Tongue (tissue), 3 donors: ENCODE measurements at places on chromosomes 12 and 14.

DNA sequence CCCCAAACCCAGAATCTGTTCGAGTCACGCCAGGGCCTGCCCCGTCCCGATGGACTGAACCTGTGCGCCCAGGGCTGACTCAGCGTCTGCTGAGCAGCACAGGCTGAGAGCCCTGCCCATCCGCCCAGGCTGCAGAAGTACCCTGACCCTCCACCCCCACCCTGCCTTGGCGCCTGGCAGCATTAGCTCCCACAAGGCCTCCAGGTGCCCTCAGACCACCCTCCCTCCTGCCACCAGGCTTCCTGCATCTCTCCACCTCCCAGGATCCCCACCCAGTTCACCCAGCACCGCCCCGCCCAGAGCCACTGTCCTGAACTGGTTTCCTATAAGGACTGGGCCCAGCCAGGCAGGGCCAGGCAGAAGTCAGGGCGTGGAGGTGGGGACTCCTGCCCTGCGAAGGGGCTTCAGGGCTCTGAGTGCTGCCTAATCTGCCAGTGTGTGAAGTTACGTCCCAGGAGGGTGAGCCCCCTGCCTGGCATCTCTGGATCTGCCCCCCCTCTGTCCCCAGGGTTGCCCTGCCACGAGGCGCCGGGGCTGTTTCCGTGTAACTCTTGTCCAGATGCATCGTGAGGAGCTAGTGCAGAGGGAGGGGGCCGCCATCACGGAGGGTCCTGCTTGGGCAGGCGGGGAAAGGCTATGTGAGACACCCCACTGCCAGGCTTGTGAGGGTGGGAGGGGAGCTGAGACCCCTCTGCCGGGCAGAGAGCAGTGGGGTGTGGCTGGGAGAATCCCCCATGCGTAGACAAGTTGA is 9.1 kb downstream of the ADSS1 start:
- DNase-seq = no peak

DNA sequence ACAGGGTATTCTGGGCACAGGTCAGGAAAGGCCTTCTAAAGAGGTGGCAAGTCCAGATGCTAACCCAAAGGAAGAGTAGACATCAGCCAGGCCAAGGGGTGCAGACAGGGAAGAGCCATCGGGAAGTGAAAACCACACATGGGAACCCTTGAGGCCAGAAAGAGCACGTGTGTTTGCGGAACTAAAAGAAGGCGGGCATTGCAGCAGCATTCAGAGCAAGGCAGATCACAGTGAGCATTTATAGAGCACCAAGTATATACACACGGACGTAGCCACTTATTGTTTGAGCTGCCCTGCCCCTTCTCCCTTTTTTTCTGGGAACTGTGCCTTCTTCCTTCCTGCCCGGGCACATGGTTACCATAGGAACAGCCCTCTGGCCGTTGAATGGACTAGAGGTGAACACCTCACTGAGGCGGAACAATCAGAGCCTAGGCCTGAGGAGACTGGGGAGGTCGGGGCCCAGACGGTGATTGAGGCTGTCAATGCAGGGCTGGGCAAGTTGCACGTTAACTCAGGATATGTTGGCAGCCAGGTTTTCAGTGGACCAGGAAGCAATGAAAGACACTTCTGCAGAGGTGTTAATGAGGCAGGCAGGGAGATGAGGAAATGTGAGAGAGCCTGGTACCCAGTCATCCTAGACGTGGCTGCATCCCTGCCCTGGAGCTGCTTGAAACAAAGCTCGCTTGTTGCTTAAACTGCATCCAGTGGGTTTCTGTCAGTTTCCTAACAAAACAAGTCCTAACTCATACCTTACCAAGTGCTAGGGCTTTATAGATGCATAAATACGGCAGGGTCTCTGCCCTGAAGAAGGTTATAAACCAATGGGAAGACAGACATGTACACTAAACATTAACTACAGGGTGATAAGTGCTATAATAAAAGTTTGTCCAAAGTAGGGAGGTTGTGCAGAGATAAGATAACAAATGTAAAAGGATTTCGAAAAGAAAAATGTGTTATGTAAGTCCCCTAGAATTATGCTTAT is 34.2 kb downstream of the MOAP1 start:
- no peak for DNase-seq

DNA sequence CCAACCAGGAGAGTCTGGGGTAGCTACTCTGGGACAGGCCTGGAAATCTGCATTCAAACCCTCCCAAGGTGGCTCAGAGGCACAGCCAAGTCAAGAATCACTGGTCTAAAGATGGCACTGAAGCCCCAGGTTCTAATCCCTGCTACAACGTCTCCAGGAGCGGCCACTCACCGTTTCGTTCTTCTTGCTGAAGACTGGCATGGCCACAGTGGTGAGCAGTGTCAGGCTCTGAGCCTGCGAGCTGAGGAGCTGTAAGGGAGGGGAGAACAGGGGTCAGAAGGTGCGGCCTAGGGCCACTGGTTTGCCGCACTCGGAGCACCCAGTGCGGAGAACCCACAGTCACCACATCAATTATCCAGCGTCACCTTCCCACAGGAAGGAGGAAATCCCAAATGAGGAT is 38.8 kb downstream of the CACNA2D4 start:
- DNase-seq = no peak

DNA sequence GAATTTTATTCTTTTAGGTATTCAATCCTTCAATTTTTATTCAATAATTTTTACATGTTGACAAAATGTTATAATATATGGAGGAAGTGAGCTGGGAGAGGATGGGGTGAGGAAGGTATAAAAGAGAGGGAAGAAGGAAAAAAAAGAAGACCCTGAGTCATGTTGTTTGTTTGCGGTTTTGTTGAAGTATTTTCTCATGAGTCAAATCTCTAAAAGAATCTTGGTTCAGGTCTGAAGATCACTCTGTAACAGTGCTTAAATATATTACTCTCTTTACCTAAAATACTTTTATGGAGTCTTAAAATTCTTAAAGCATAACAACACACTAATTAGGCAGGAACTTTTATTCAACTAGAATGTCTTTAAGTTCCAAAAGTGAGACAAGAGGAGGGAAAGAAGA is 489.6 kb upstream of the GARIN6 start:
- no peak for DNase-seq

GRCh38 chr12:47797441-47797840 is 22.3 kb downstream of the HDAC7 start:
- no peak for DNase-seq

DNA sequence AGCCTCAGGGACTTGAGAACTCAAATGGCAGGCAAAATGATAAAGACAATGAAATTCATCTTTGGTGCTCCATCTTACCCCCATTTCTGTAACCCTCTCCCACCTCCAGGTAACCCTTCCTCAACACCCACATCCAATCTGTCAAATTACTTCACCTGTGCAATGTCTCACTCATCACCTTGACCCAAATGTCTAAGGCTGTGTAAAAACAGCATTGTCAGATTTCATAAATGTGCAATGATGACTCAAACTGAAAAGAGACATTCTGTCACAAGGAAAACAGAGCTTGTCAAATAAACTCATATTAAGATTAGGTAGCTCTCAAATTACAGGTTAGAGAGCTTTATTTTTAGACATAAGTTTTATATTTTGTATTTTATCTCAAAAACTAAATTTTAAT is 19.9 kb upstream of the COCH start:
- DNase-seq = no peak

DNA sequence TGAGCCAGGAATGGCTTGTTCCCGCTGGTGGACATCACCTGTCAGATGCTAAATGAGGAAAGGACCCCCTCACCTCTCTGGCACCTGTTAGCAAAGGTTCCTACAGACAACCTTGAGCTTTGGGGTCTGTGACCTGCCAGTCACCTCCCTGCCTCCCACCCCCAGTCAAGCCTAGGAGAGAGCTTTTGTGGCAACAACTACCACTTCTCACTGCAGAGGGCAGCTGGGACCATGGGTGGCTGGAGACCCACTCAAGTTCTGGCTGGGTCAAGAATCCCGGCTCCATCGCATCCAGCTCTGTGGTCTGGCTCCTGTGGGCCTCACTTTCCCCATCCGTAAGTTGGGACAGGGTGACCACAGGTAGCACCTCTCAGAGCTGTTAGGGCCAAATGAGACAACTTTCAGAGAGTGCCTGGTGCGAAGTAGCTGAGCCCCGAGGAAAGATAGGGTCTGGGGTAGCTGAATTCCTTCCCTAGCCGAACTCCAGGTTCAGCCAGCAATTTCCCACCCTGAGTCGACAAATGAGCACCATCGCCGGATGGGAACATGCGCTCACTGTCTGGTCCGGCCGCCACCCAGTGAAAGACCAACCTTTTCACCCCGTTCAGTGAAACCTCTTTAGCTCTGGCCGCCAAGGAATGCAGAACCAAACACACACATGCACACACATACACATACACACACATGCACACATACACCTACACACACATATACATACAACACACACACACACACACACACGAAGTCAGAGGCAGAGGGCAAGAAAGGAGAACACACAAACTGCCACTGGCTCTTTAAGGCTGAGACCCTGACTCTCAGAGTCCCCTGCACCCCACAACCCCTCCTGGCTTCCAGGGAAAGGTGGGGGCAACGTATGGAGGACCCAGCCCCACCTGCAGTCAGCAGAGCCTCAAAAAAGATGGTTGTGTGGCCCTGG is 1.9 kb downstream of the TMEM119 start:
- no peak for DNase-seq

GRCh38 chr12:124474709-124475108 is 92.7 kb downstream of the NCOR2 start:
- DNase-seq = peak; percentile 92

- DNase-seq = no peak
Measured at GRCh38 chr12:47190905-47191304, 111.1 kb upstream of the AMIGO2 start.

- no peak for DNase-seq
Measured at GRCh38 chr14:40574780-40575179, 1031.9 kb upstream of the LRFN5 start.

DNA sequence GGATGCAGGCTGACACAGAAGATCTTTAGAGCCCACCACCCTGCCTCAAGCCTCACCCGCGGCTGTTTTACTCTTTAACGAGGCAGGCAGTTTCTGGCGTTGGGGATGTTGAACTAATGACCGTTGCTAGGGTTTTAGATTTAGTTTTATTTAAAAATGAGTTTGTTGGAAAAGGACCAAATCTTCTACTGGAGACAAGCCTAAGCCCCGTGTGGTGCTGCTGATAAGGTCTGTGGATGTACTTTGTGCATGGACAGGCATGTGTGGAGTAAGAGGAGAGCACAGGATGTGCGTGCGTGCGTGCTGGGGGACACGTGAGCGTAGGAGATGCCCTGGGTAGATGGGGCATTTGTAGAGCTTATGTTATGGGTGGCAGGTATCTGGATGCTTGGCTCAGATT is 5.7 kb downstream of the NTF3 start:
- DNase-seq = no peak

- DNase-seq = no peak
Measured at GRCh38 chr12:27754795-27755194, 25.2 kb upstream of the KLHL42 start.

- DNase-seq = no peak
Measured at GRCh38 chr12:88559772-88560171, 20.5 kb downstream of the KITLG start.

GRCh38 chr12:53102883-53103807 is at the start of gene SOAT2:
Gene SOAT2, plus strand, starts transcription at chr12:53103486. Its CDS starts 92 bp downstream, at chr12:53103578.
- DNase-seq = no peak

- peak; percentile 67 for DNase-seq
Measured at GRCh38 chr12:49705479-49706134, 1.6 kb downstream of the FMNL3 start.

- DNase-seq = no peak
Measured at GRCh38 chr12:97995559-97995958, 519.8 kb upstream of the TMPO start.

GRCh38 chr12:72018036-72018435 is 79.4 kb downstream of the TPH2 start:
- no peak for DNase-seq

GRCh38 chr12:78555802-78556201 is 308.8 kb upstream of the SYT1 start:
- no peak for DNase-seq

GRCh38 chr14:82159624-82160023 is 626.0 kb upstream of the SEL1L start:
- no peak for DNase-seq

- no peak for DNase-seq
Measured at GRCh38 chr14:54002653-54003052, 46.0 kb upstream of the BMP4 start.

DNA sequence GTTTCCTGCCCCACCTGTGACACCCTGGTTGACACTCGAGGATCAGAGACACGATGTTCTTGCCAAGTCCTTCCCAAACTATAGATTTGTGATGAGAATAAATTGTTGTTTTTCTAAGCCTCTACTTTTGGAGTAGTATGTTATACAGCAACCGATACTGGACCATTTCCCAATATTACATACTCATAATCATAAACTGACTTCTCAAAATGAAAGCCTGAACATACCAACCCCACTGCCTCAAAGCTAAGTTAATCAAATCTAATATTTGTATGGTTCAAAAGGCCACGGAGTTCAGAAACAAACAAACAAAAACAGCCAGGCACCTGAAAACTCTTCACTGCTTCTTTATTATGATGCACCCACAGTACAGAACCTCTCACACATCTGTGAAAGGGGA is 52.3 kb upstream of the GPHB5 start:
- no peak for DNase-seq

GRCh38 chr14:67491285-67491684 is 2.8 kb upstream of the TMEM229B start:
- DNase-seq = no peak

DNA sequence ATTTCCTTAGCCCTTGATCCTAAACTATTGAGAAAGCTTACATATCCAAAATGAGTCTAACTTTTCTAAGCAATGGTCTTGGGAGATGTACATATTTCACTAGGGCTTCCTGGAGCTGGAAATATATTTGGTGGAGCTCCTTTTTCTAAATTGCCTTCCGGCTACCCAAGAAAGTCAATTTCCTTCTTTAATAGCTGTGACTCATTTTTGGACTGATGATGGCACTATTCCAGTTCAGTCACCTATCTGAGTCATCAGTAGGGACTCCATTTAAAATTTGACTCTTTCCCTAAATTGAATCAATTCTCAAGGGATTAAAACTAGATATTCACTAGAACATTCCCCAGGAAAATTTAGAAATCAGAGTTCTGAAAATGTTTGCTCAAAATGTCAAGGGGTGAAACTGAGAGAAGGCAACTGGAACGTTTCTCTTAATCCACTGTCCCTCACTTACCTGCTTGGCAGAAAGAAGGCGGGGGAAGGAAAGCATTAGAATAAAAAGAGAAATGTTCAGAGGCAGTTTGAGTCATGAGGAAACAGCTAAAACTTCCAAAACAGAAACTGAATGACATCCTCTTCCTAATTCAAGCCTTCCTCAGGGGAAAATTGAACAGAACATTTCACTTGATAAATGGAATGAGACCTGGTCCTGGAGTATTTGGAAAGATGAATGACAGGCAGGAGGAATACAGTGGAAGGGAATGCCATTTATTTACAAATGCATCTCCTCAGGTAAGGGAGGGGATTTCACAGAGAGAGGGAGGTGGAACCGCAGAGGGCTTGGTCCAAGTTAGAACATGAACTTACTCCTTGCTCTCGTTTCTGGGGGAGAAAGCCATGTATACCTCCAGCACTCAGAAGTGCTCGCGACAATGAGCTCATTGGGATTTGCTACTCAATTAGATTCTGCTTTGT is 91.2 kb downstream of the RGS6 start:
- DNase-seq = no peak

GRCh38 chr14:74426202-74426582 is at the start of gene SYNDIG1L:
Gene SYNDIG1L, minus strand, starts transcription at chr14:74426210. Its CDS starts 16,466 bp downstream, at chr14:74409744.
- DNase-seq = no peak

GRCh38 chr12:105378911-105379310 is 48.4 kb downstream of the C12orf75 start:
- no peak for DNase-seq
